ENCODE measurements at places on chromosomes 7 and 10.

DNA sequence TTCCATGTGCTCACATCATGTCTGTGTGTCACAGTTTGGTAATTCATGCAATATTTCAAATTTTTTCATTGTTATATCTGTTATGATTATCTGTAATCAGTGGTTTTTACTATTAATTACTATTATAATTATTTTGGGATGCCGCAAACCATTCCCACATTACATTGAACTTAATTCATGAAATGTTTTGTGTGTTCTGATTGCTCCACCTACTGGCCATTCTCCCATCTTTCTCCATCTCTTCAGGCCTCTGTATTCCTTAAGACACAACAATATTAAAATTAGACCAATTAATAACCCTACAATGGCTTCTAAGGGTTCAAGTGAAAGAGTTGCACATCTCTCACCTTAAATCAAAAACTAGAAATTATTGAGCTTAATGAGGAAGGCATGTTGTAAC lies 398.5 kb downstream of the PCDH15 start:
- DNase-seq: no peak

GRCh38 chr7:19749658-19750057 lies 23.8 kb downstream of the TMEM196 start:
- DNase-seq: no peak

- DNase-seq: no peak
Observed at GRCh38 chr7:138898255-138898654, 82.9 kb downstream of the KIAA1549 start.

GRCh38 chr10:89659143-89660131 lies 14.4 kb upstream of the PANK1 start:
- DNase-seq: no peak

- DNase-seq: no peak
Observed at GRCh38 chr7:116950889-116951351, 2.4 kb upstream of the ST7 start.

- no peak for DNase-seq
Observed at GRCh38 chr7:45446195-45446944, 127.8 kb upstream of the ADCY1 start.

GRCh38 chr10:109706026-109706560 lies 217.2 kb downstream of the XPNPEP1 start:
- no peak for DNase-seq

DNA sequence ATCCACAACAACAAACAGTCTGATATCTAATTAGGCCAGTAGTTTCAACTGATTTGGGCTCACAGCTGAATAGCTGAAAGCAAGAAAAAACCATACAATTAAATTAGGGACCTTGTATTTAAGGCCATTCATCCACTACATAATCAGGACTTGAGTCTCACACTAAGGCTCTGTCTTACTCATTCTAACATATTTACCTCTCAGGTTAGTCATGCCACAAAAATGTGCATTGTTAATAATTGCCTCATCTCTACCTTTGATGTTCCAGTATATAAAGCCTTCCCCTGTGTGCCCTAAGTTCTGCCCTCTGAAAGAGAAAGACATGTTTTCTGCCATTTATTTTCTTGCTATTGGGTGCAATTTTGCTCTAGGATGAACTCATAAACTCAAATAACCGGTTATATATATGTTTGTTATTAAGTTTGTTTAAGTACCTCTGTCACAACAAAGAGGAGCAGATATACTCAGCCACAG lies 5.3 kb upstream of the C1GALT1 start:
- DNase-seq: no peak

DNA sequence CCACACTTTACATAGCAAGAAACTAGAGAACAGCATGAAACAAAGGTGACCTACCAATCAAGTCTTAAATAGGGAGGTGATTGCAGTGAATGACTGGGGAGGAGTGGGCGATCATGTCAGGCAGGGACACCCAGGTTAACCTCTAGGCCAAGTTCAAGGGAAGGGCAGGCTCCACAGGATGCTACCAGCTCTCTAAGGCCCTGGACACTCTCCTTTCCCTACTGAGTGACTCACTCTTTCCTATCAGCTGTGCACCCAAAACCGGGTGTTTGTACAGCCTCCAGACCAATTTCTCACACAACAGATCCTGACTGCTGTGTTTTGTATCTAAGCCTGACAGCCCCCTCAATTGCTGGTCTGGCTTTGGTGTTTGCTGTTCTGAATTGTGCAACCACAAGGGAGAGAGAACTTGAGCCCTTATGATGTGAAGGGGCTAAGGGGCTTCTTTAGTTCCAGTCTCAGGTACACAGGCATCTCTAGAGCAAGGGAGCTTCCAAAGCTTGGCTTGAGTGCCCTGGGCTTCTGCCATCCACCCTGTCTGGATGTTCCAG lies 107.8 kb downstream of the TBXAS1 start:
- no peak for DNase-seq
